NCI-H2081 treated with DMSO at 0.1 percent for 48 hours (cell line): ENCODE measurements at places on chromosomes 12 and 14.

DNA sequence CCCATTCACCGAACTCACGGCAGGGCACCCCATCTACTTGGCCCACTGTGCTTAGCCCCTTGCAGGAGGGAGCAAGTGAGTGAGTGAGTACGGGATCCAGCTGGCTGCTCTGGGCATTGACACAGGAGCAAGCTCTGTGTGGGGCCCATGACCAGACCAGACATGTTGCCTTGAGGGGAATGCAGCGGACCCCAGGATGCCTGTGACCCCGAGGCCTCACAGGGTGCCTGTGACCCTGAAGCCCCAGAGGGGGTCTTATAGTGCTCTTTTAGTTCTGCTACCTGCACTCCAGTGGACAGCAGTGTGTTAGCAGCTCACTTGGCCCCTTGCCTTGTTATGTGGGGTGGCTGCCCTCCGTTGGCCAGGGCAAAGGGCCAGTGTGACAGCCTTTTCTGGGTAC lies 255.8 kb downstream of the ETNK1 start:
- no peak for DNase-seq

GRCh38 chr14:99067141-99067920 lies 204.7 kb downstream of the BCL11B start:
- no peak for DNase-seq

DNA sequence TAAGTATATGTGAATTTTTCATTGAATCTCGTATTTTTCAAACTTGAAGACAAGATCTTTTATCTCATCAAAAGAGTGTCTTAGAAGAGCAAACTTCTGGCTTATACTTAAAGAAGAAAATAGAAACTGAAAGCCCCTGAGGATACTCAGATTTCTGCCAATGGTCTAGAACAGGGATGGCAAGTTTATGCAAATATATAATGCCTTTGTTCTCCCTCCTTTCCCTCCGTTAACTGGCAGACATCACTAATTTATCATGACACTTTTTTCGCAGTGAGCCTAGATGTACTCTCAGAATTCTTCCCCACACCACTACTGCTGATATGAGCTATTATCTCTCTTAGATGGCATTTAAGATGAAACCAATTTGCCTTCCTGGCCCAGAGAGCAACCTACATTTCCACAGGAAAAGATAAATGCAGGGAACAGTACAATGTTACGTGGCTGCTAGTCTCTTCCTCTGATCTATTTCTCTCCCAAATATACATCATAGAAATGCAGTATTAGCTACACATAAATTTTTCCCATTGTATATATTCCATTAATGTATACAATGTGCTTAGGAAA lies 40.0 kb upstream of the DAAM1 start:
- no peak for DNase-seq

GRCh38 chr12:63164911-63165310 lies 13.9 kb upstream of the AVPR1A start:
- no peak for DNase-seq

- no peak for DNase-seq
Measured at GRCh38 chr14:86766469-86766868, 1226.5 kb downstream of the GALC start.

DNA sequence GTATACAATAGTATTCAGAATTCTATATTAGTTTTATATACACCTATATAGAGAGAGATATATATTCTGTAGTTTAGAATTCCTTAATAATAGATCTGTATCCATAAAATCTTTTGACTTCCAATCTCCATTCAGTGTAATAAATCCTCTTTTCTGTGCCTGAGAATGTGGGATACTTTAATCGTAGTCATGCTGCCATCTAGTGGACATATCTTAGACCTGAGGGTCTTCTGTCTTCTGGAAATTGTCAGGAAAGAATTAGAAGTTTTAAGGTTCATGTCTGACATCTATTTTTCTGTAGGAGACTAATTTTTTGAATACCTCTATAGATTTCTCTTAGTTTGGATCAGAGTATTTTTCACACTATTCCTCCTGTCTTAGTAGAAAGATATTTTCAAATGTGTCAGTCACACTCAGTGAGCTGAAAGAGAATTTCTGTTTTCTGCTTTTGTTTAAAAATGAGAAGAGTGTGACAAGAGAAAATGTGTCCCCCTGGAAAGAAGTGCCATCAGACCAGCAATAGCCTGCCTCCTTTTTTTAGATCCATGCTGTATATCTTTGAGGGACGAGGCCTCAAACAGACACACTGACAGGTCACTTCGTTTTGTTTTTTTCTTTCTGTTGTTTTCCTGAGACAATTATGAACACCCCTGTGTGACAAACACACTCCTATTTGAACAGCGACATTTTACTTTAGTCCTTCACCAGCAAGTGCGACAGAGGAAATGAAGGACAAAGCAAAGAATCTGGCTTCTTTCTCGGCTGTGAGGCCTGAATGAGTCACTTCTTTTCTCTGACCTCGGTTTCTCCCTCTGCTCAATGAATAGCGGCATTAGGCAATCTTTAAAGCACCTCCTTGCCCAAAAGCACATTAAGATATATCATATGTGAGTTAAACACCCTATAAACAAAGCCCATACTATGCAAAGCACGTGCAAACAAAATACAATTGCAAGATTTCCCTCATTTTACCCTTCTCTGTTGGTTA lies 96.3 kb downstream of the GALC start:
- DNase-seq: no peak

- no peak for DNase-seq
Measured at GRCh38 chr12:25942709-25943108, 15.8 kb upstream of the RASSF8 start.

DNA sequence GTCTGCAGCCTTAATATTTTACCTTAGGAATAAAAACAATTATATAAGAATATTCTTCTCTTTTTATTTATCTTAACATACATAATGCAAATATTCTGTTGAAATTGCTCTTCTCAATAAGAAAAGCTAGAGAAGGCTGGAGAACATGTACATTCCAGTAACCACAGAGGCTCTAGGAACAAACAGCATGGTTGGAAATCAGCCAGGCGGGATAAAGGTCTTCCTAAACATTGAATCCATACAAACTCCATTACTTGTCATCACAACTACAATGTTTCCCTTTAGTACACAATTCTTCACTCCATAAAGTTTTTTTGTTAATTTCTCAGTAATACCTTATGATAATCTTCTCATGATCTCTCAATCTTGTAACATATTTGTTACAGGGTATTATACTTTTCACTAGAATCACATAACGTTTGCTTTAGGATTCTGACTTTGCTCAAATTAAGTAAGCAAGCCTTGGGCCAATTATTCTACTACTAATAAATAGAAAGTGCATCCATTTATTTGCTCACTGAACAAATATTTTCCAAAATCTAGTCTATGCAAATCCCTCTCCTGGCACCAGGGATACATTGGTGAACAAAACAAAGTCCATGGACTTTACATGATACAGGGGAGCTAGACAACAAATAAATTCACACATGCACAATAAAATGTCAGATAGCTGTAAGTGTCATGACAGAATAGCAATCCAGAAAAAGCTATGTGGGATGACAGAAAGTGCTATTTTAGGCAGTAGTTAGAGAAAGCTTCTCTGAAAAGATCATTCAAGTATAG lies 237.5 kb upstream of the TMTC1 start:
- DNase-seq: no peak

DNA sequence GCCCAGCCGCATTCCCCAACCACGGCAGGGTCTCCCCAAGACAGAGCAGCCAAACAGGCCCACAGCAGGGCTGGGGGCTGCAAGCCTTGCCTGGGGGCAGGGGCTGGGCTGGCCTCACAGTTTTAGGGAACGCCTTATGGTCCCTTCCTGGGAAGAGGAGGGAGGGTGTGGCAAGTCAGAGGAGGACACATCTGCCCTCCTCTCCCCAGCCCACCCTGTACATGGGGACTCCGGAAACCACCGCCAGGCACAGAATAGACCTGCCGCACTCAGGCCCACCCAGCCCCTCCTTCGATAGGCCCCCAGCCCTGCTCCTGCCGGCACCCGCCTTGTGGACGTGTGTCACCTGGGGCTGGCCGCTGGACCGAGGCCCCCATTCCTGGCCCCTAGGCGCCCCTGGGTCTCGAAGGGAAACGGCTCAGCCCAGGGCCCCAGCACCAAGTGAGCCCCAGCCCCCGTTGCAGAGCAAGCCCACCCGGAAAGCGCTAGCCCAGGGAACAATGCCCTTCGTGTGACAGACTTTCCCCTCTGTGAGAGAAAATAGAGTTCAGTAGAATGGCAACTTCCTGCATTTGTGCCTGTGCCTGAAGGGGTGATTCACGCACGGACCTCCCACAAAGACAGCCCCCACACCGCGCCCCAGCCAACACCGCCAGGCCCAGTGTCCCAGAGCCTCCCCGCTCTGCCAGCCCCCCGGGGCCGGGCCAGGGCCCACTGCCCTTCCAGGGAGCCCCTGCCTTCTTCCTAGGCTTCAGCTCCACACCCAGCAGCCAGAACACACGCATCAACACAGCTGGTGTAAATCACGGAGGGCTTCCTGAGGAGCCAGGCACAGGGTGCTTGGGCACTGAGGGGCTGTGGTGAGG lies 12.0 kb upstream of the NUDT14 start:
- DNase-seq: no peak

GRCh38 chr12:57772429-57773322 lies at the start of gene EEF1AKMT3:
Gene EEF1AKMT3, plus strand, starts transcription at chr12:57772614. Its CDS starts 111 bp downstream, at chr12:57772725.
- no peak for DNase-seq

DNA sequence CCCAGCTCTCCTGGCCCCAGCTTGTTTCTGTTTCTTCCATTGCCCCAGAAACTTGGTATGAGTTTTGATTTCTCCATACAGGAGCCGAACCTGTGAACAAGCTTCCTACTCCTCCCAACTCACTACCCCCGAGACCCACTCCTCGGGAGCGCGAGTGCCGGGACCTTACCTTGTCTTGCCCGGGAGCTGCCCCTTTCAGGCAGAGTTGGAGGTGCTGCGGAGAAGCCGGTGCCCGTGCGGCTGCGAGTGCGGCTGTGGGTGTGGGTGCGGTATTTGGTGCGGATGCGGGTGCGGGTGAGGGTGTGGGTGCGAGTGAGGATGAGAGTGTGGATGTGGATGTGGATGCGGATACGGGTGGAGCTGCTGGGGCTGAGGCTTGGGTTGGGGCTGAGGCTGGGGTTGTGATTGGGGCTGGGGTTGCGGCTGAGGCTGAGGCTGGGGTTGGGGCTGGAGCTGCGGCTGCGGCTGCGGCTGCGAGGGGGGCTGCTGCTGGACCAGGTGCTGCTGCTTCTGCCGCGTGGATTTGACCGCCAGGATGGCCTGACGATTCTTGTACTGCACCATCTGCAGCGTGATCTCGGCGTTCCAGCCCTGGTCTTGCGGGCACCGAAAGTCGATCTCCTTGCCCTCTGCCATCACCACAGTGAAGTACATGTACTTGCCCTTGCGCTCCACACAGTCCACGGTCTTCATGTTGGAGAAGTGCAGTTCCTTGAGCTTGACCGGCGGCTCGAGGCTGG lies 1.1 kb downstream of the PHLDA1 start:
- no peak for DNase-seq

DNA sequence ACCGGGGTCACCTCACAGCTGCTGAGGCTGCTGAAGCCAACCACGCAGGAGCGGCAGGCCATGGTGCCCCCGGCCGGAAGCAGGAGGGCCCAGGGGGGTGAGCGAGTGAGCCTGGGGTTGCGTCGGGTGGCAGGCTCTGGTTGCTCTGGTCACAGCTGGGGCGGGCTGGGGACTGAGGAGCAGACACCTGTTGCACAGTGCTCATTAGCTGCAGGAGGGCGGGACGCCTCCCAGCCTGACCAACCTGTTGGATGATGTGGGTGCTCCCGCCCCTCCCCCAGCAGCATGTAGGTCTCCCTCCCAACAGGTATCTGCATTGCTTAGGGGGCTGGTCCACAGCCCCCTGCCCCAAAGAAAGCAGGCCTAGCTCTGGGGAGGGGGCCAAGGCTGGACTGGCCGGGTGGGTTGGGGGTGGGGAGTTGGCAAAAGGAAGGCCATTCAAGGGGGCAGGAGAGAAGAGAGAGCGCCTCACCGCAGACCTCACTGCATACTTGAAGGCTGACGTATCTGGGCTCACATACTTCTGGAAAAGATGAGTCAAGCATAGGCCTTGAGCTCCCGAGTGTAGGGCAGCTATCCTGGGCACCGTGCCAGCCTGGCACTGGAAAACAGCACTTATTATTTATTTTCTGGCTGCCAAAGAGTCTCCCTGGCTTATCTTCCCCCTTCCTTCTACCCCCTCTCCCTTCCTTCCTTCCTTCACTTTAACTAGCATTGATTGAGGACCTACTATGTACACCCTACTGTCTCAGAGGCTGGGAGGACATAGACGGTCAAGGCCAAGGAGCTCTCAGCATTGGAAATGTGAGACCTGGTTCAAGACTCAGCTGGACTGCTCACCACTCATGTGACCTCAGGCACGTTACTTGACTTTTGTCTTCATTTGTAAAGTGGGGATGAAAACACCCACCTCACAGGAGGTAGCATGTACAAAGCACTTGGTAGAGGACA lies at the start of gene KRT80:
Gene KRT80, minus strand, starts transcription at position 174 of the 951 bp plus-strand sequence. Its CDS starts 112 bp downstream, at position 62.
- no peak for DNase-seq

- DNase-seq: no peak
Measured at GRCh38 chr14:68690089-68690958, 102.5 kb downstream of the ZFP36L1 start.

DNA sequence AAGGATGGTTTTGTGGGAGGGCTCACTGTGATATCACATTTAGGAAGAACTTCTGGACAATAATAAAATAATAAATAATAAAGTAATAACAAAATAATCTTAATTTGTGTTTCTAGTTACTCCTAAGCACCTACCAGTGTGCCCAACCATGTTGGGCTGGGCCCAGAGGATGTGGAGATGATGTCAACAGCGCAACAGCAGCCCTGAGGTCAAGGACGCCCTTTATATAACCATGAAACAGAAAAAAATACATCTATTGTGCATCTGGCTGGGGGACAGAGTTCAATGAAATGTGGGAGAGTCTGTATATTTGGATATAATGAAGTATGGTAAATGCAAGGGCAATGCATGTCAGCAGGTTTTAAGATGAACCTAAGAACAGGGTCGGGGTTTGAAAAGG lies 552.8 kb downstream of the VRK1 start:
- DNase-seq: no peak

DNA sequence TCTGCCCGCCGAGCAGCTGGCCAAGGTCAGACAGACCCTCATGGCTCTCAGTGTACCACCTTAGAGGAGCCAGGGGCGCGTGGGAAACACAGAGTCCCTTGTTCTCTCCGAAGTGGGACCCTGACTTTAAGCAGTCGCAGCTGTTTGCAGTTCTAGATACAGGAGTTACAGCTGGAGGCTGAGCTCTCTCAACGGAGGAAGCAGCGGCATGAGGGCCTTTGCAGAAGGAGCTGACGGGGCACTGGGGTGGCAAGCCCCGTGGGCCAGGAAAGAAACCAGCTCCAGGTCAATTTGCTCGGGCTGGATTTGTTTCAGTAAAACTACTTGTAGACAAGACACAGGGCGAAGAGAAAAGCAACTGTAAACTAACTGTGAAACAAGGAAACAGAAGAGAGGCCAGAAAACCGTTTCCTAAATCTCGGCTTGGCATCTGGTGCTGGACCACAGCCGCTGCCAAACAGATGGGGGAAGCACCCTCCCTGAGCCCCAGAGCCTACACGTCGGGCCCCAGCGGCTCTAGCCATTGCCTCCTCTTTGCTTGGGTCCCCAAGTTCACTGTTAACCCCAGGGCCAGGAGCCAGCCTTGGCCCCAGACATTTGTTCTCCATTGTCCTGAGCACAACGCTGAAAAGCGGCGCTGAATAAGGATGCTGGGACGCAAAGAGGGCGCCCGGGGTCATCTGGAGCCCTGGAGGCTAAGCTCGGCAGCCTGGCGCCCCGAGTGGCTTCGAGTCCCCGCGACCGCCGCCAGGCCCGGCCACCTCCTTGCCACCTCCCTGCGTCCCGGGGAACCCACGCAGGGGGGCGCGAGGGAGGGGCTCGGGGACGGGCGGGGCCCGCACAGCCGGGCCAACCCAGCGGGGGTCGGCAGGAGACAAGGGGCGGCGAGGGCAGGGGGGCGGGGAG lies 914 bp upstream of the PACS2 start:
- DNase-seq: no peak

GRCh38 chr14:26380637-26381036 lies 217.2 kb downstream of the NOVA1 start:
- no peak for DNase-seq

GRCh38 chr12:96218989-96219678 lies 25.0 kb downstream of the ELK3 start:
- no peak for DNase-seq
